Inflammatory macrophage treated with lipopolysaccharide for 4 hours (primary cell): ENCODE measurements at places on chromosomes 16 and 17.

DNA sequence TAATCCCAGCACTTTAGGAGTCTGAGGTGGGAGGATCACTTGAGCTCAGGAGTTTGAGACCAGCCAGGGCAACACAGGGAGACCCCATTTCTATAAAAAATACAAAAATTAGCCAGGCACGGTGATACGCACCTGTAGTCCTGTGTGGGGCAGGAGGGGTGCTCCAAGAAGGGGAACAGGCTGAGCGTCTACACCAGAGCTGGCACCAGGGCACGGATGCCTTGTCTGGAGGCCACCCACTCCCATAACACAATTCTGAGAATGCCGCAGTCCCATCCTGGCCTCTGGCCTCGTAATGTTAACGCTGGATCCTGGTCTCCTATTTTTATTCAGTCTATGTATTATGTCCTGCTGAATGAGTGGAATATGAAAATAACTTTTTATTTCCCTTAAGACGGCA, 161.3 kb downstream of the WSCD1 start:
- DNase-seq = no peak

DNA sequence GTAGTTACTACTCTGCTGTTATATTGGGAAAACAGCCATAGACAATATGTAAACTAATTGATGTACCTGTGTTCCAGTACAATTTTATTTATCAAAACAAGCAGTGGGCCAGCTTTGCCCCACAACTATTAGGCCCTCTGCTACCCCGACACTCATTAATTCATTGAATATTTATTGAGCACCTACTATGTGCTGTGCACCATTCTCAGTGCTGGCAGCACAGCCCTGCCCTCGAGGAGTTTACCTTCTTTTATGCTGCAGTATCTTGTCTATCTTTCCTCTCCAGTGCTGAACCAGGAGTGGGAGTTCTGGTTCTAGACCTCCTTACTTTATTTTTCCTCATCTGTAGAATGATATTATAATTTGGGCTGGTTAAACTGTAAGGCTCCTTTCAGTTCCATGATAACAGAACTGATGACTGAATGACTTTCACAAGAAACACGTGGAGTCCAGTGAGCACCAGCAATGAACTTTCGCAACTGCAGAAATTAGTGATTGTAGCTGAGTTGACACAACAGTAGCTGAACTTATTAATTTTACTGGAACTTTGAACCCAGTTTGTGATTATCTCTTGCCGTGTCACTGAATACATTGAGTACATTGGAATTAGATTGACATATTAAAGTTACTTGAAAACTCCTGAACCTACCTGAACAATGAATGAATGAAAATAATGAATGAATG, 2.4 kb downstream of the GOSR2 start:
- peak; percentile 77 for DNase-seq

- DNase-seq = no peak
Measured at GRCh38 chr16:77784441-77785372, 3.7 kb upstream of the VAT1L start.

DNA sequence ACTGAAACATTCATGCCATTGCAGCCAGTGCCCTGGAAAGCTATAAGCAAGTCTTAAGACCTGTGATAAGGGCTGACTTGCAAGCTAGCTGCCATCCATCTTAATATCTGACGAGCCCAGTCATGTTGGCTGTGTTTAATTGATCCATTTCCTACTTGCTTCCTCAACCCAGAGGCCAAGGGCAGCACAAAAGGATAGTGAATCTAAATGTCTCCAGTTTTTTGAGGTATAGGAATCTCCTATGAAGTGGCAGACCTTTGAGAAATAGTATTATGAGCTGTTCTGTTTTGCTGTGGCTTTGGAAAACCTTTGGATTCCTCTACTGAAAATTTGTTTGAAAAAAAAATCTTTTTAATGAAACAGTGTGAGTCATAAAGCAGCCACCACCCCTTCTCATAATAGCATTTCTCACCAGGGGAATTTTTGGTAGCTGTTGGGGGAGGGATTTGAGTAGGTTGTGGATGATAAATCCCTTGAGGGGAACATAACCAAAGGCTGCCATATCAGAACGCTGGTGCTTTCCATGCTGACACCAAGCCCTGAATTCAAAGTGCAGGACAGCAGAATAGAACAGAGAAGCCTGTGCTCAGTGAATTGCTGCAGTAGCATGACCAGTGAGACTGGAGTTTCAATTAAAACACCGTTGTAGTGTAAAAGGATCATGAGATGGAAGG, 12.9 kb downstream of the ZNRF1 start:
- DNase-seq = peak; percentile 93

DNA sequence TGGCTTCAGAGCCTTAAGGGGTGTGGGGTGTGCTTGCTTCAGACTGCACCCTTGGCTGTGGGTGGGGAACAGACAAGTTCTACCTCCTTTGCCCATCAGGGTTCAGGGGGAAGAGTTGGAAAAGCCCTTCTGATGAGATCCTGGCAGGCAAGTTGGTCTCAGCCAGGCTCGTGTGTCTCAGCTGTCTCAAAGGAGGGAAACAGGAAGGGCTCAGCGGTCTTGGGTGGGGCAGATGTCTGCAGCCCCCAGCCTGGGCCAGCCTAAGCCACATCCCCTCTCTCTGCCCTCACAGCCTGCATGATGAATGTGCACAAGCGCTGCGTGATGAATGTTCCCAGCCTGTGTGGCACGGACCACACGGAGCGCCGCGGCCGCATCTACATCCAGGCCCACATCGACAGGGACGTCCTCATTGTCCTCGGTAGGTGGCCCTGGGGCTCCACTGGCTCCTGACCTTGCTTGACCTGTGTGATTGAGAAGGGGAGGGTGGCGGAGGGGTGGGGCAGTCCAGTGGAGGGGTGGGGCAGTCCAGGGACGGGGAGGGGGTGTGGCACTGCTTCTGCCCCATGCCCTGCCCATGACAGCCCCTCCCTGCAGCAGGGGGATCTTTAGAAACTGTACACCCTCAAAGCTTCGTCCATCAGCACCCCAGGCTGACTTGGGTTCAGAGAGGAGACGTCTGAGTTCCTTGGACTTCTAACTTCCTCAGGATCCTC, 199.5 kb downstream of the PRKCB start:
- DNase-seq = peak; percentile 69

GRCh38 chr17:66679631-66680517, 155.0 kb upstream of the CACNG5 start:
- no peak for DNase-seq

DNA sequence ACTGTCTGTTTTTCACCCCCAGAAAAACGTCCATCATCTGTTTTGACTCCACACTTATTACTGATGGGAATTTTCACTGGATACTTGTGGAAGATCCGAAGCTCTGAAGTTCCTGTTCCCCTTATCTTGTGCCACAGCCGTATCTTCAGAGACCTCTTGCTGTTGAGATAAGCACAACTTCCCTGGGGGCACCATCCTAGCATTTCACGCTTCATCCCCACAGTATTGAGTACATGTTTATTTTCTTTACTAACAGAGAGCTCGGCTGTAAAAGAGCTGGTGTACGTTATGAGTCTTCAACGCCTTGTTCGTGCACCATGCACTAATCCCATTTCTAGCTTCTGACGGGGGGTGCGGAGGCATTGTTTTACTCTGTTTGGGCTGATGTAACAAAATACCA, 813.6 kb upstream of the EEF2KMT start:
- DNase-seq = no peak

DNA sequence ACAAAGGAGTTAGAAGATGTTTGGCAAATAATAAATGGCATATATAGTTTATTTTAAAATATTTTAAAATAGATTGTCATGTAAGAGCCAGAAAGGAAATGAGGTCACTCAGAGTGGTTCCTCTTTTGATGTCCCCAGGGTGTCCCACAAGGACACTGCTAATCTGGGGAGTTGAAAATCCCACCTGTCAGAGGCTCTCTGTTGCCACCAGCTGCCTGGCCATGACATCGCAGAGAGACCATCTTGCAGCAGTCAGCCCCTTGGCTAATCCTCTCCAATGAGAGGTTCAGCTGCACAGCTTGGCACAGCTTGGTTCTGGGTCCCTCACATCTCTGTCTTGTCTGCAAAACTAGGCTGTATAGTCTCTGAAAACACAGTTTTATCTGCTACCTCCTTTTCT, 11.0 kb upstream of the RBFOX1 start:
- DNase-seq = no peak

DNA sequence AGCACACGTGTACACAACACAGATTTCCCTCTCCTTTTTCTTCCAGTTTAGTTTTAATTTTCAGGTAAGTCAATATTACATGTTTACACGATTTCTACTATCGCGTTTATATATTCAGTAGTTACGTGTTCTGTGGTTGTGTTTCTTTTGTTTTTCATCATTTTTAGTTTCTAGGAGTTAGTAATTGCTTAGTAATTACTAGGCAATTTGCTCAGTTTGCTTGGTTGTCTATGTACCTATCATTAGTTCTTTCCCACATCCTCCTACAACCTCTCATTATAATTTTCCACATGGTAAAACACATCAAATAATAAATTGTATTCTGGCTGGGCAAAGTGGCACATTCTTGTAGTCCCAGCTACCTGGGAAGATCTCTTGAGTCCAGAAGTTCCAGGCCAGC, 24.6 kb upstream of the GUCY2D start:
- DNase-seq = no peak

- DNase-seq = no peak
Measured at GRCh38 chr16:50839920-50840729, 98.2 kb downstream of the CYLD start.

GRCh38 chr16:56506941-56507340, 12.9 kb downstream of the BBS2 start:
- no peak for DNase-seq

- DNase-seq = no peak
Measured at GRCh38 chr17:41869426-41869825, 4.2 kb upstream of the KLHL11 start.

DNA sequence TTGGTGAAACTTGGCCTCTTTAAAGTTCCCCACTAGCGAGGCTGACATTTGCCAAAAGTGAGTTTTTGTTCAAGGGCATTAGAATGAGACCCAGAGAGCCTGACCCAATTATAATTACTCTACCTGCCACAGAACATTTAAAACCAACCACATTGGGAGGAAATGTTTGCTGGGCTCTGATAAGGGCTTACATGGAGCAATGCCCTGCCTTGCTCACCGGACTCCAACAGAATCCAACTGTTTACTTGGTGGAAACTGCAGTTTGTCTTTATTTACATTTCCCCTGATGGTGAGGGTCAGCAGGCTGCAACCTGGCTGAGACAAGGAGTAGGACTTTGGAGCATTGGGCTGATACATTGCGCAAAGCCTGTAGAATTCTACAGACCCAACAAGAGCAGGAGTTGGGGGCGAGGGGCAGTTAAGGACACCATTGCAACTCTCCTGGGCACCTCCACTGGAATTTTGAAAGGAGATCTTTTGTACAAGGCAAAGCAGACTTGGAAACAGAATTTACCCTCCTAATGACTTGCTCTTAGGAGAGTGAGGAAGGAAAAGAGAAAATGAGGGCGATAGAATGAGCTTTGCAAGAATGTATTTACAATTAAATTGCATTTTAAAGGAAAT, 368.6 kb downstream of the SHISA9 start:
- DNase-seq = no peak

DNA sequence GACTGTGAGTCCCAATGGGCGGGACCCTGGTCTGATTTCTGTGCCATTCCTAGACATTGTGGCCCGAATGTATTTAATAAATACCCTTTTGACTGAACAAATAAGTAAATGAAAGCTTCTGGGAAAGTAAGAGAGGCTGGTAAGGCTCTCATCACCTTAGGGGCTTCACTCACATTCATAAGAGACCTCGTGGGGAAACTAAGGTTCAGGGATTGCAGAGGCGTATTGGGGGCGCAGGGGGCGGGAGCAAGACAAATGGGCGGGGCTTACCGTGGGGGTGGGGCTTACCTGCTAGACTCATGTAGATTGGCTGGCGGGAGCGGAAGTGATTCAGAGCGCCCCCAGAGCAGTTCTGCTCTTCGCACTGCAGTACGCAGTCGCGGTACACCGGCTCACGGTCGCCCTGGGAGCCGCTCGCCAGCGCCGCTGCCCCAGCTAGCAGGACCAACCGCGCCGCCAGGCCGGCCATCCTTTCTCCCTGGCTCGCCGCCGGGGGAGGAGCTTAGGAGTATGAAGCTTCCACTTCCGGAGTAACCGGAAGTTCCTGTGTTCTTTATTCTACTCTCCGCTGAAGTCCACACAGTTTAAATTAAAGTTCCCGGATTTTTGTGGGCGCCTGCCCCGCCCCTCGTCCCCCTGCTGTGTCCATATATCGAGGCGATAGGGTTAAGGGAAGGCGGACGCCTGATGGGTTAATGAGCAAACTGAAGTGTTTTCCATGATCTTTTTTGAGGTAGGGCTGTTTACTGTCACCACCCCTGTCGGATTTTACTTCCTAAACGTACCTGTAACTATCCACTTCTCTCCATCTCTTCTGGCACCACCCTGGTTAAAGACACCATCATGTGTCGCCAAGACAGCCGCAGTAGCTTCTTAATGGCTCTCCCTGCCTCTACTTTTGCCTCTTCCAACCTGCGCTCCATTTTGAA, at the start of gene PGAP3:
Gene PGAP3, minus strand, starts transcription at position 512 of the 929 bp plus-strand sequence. Its CDS starts 43 bp downstream, at position 469.
- DNase-seq = peak; percentile 88

- DNase-seq = no peak
Measured at GRCh38 chr16:69328854-69329316, 1.5 kb downstream of the PDF start.

DNA sequence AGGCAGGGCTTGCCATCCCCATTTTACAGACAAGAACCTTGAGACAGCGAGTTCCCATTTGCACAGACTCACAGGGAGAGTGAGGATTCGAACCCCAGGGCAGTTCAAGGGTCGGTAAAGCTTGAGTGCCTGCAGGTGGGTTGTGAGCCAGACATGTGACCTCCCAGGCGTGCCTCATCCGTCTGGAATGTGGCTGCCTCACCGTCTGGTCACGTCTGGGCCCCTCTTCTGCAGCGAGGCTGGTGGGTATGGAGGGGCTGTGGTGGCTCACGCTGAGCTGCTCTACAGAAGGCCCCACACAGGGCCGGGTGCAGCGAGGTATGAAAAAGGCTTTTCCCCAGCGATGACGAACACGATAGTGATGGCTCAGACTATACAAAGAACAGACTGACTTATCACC, 35.8 kb upstream of the LHX1 start:
- no peak for DNase-seq

GRCh38 chr17:73586275-73586832, 57.9 kb downstream of the SDK2 start:
- no peak for DNase-seq

DNA sequence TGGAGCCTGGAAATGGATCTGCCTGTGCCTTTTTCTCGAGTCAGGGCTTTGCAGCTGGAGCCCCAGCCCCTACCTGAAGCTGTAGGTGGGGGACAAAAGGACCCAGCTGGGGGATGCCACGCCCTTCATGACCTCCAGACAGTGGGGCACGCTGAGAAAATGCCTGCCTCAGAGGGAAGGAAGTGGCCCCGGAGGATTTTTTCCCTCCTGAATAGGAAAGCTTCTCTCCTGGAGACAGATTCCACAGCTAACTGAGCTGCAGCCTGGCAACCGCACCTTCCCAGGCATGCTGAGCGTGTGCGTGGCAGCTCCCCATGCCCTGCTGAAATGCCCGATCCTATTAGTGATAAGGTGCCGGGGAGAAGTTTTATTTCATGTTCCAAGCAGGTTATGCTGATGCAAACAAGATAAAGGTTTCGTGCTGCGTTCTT, 58.0 kb downstream of the AIPL1 start:
- no peak for DNase-seq
